Activated CD4-positive, alpha-beta T cell treated with anti-CD3 and anti-CD28 coated beads, Interleukin-2, amount 10 ng/mL, durations not matched to agents 24 days and 14 days (primary cell): ENCODE measurements at places on chromosomes 12 and 14.

GRCh38 chr14:64685371-64686281, 18.6 kb upstream of the PLEKHG3 start:
- no peak for DNase-seq

GRCh38 chr14:99541677-99542470, 60.7 kb downstream of the CCNK start:
- no peak for DNase-seq

GRCh38 chr12:84463741-84464495, 448.7 kb downstream of the SLC6A15 start:
- no peak for DNase-seq

GRCh38 chr12:111138016-111138415, 217.6 kb upstream of the MYL2 start:
- no peak for DNase-seq

GRCh38 chr14:41171045-41171444, 435.6 kb upstream of the LRFN5 start:
- no peak for DNase-seq

DNA sequence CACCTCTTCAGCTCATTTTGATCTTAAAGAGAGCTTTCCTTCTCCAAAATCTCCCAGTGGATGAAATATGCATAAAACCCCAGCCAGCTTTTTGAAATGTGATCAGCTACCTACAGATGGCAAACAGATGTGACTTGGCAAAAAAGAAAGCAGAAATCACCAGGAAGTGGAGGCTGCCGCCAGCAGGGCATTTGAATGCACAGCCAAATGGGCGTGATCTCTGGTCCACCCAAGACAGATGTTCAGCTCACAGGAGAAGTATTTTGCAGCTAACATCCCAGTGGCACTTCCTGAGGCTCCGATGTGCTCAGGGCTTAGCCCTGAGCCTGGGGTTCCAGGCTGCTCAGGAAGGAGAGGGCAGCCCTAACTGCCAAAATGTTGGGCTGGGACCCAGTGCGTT, 78.3 kb downstream of the LGMN start:
- DNase-seq: no peak

GRCh38 chr14:65387628-65388027, 24.9 kb upstream of the FUT8 start:
- no peak for DNase-seq
